Ovary (tissue), 10 donors: ENCODE measurements at places on chromosomes 3 and 15. TPM values are rescaled to one million over a fixed set of nuclear protein-coding genes. Genes with fewer than 3 reads are reported as not detected.

Gene PEX5L
- 6.1 TPM for total RNA-seq

Gene MEGF11
- total RNA-seq: 11.4 TPM

Gene CADPS
- 2.8 TPM for total RNA-seq

DNA sequence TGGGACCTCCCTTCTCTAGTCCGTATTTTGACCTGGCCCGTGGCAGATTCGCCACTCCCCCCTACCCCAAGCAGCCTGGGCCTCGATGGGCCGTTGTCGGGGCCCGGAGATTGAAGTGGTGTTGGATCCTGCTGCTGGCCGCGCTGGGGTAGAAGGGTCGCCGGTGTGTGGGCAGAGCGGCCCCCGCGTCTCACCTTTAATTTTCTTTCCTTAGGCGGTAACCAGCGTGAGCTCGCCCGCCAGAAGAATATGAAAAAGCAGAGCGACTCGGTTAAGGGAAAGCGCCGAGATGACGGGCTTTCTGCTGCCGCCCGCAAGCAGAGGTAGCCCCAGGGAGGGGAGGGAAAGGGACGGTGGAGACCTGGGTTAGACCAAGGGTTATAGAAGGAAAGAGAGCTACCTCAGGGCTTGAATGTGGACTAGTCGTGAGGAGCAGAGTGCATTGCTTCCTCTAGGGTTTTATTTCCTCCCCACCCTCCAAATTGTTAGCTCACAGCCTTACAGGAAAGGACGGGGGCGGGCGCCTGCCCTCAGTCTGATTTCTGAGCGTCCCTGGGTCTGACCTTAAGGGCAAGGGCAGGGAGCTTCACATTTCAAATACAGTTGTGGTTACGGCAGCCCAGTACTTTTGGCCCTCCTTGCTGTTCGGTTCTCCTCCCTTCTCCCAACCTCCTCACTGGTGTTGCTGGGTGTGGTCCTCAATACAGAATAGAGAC is 799 bp downstream of the SERF2 start:
- no peaks in the 10 kb centered on the region for H3K27me3 ChIP-seq
- peak overlapping the region; percentile 94 for H3K4me3 ChIP-seq
- H3K36me3 ChIP-seq: no peaks in the 10 kb centered on the region
- peak overlapping the region; percentile 54 for H3K27ac ChIP-seq

GRCh38 chr3:123920383-123920782 is 36.3 kb upstream of the MYLK start:
- no peak overlapping the region for H3K4me3 ChIP-seq
- no peaks in the 10 kb centered on the region for H3K36me3 ChIP-seq
- H3K27me3 ChIP-seq: no peaks in the 10 kb centered on the region
- H3K4me1 ChIP-seq: no peaks in the 10 kb centered on the region
- H3K27ac ChIP-seq: no peak overlapping the region

GRCh38 chr15:68578175-68578979 is 416 bp upstream of the CORO2B start:
- H3K4me3 ChIP-seq: peak overlapping the region; percentile 67
- no peaks in the 10 kb centered on the region for H3K27me3 ChIP-seq
- peak; percentile 89 for DNase-seq
- H3K4me1 ChIP-seq: peaks cover 15% of the 10 kb centered on the region

DNA sequence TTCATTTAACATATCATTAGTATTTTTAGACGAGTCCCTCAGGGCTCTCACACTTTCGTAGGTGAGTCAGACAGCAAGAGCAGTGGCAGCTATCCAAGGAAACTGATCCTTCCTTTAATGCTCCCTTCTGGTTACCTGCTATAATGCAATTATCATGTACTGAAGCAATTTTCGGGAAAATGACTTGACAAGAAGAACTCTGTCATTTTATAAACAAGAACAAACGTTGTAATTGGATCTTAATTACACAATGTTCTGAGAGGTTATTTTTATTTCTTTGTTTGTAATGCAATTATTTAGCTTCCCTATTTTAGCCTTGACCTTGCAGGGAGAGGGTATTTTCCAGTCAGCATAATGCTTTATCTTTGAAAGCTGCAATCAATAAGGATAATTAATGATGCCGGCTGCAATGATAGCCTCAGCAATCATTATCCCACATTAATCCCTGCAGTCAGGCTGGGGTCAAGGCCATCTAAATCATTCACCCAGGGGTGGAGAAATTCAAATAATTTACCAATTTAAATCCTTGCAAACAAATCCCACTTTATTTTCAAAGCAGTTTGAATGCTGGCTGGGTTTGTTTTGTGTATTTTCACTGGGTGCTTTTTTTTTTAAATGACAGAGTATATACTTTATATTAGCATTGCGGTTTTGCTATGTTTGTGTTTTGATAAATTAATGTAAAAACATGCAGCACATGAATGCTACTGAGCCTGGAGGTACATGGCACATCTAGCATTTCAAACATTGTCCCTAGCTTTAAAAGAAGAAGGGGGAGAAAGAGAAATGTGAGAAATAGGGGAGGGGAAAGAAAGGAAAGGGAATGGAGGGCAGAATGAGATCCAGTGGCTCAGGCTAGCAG is 249.9 kb downstream of the SHOX2 start:
- no peak for DNase-seq
- H3K27me3 ChIP-seq: no peaks in the 10 kb centered on the region
- no peaks in the 10 kb centered on the region for H3K36me3 ChIP-seq
- H3K4me3 ChIP-seq: no peak overlapping the region
- peaks cover 2% of the 10 kb centered on the region for H3K4me1 ChIP-seq

GRCh38 chr3:180457225-180457624 is 144.7 kb upstream of the TTC14 start:
- DNase-seq: no peak
- H3K27ac ChIP-seq: no peak overlapping the region
- no peaks in the 10 kb centered on the region for H3K27me3 ChIP-seq
- H3K4me1 ChIP-seq: no peaks in the 10 kb centered on the region

- no peaks in the 10 kb centered on the region for H3K36me3 ChIP-seq
- peaks cover 3% of the 10 kb centered on the region for H3K4me1 ChIP-seq
- H3K4me3 ChIP-seq: no peak overlapping the region
Measured at GRCh38 chr3:31412832-31413231, 119.9 kb upstream of the STT3B start.

- H3K36me3 ChIP-seq: no peaks in the 10 kb centered on the region
- H3K27ac ChIP-seq: no peak overlapping the region
- no peaks in the 10 kb centered on the region for H3K4me1 ChIP-seq
- no peak overlapping the region for H3K4me3 ChIP-seq
- DNase-seq: no peak
Measured at GRCh38 chr3:167602041-167602440, 51.7 kb downstream of the WDR49 start.

- H3K4me3 ChIP-seq: no peak overlapping the region
- no peaks in the 10 kb centered on the region for H3K36me3 ChIP-seq
- no peaks in the 10 kb centered on the region for H3K4me1 ChIP-seq
- DNase-seq: no peak
Measured at GRCh38 chr3:30042916-30043555, 563.4 kb upstream of the TGFBR2 start.

Gene PLSCR5
- not detected for total RNA-seq
